ENCODE measurements at places on chromosomes 6 and 20. TPM values are rescaled to one million over a fixed set of nuclear protein-coding genes. Genes with fewer than 3 reads are reported as not detected.

Gene MAP3K5
- total RNA-seq: 37.6 TPM

Gene MMP24OS
- 79.2 TPM for total RNA-seq

Gene PXT1
- not detected for total RNA-seq

Gene FOXS1
- total RNA-seq: 10.0 TPM

Gene B3GALT4
- total RNA-seq: 14.3 TPM

Gene DAAM2
- total RNA-seq: 62.1 TPM

Gene LTB
- 3.6 TPM for total RNA-seq

GRCh38 chr6:163412801-163413344, 1.6 kb upstream of the QKI start:
- no peak for DNase-seq

GRCh38 chr6:18861204-18861603, 474.1 kb downstream of the RNF144B start:
- no peak for DNase-seq

- DNase-seq: no peak
Measured at GRCh38 chr6:169495601-169496000, 206.2 kb downstream of the WDR27 start.

GRCh38 chr20:58511861-58512260, 3.3 kb downstream of the APCDD1L start:
- no peak for DNase-seq

DNA sequence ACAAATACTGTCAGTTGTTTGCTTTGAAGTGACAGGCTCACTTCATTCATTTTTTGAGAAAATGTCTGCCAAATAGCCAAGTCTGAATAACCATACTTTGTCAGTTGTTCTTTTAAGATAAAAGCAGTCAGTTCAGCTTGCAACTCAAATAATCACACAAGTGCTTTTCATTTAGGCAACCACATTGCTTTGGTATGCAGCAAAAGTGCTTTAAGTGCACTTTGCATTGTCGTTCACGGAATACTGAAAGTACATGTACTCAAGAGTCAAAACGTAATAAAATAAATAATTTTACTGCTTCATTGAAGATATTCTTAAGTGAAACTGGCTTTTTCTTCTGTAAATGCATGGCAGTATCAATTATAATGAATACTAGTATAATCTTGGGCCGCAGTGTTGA, 107.2 kb downstream of the MMS22L start:
- DNase-seq: no peak

DNA sequence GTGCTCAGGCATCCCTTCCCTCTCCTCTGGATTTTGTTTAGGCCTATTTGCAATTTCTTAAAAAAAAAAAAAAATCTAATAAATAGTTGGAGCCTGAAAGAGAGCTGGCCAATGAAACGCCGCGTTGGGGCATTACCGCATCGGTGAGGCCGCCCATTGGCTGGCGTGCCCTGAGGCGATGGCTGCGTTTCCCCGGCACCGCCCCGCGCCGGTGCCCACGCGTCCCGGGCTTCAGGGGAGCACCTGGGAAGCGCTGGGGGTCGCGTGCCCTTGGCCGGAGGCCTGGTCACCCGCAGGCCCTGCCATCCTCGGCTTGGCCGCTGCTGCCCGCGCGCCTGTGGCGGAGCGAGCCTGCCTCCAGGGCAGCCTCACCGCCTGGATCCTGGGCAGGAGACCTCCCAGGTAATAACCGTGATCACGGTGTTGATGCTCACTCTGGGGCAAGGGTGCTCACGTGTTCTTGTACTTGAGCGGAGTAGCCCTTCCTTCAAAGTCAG, 155.4 kb downstream of the NRN1 start:
- peak; percentile 60 for DNase-seq

GRCh38 chr6:4474810-4475209, 301.4 kb upstream of the CDYL start:
- DNase-seq: no peak

DNA sequence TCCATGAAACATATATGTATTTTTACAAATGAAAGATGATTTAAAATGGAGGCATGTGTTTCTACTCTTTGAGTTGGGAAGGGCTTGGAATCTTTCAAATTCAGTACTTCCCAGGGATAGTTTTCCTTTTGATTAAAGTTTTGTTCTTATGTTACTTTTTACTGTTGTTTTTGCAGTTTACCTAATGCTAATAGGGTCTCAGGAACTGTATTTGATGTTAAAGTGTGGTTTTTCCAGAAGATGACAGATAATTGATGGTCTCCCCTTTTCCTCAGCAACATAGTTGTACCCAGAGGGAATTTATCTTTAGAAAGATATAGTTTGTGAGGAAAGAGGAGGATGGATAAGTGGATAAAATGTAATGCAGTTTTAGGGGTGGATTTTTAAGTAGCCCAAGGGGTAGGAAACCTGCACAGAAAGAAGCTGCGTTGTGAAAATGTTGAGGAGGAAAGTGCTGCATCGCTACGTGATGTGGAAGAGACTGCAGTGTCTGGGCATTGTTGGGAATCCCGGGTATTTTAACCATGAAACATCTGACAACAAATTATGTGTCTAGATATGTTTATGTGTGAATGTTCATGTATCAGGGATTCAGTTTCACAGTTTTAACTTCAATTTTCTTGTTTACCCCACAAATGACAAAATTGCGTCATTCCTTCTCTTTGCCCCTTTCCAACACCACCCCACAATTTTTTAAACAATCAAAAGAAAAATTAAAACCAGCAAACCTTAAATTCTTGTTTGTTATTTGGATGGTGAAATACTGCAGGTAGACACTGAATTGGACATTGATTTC, 42.3 kb downstream of the GNAS start:
- no peak for DNase-seq

- DNase-seq: no peak
Measured at GRCh38 chr6:159045801-159046200, 1.0 kb upstream of the TAGAP start.

GRCh38 chr20:2385026-2385425, 4.3 kb downstream of the TGM6 start:
- no peak for DNase-seq

DNA sequence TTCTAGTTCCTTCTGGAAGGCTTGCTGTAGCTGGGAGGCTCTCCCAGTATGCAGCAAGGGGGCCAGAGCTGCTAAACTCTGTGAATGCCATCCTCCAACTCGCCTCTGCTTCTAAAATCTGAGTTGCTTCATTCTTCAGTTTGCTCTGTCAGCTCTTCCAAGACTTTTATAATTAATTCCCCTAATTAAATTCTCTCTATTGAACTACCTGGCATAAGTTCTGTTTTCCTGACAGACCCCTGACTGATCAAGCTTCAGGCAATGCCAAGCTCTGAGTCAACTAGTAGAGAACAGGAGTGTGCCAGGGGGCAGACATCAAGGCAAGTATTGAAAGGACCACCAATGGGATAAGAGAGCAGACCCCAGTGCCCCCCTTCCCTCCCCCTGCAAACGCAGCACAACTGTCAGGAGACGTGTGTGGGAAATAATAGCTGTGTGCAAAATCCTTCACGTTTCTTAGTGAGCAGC, 109.3 kb upstream of the TAB2 start:
- no peak for DNase-seq
